PC-3 (cell line): ENCODE measurements at places on chromosomes 1 and 21. TPM values are rescaled to one million over a fixed set of nuclear protein-coding genes. Genes with fewer than 3 reads are reported as not detected.

The OR2T35 gene
- total RNA-seq: not detected in 2 replicates

The PADI6 gene
- not detected in 2 replicates for total RNA-seq

The ROR1 gene
- total RNA-seq: 16.5 and 22.6 TPM in 2 replicates

The PLPPR4 gene
- 0.17 and 0.44 TPM in 2 replicates for total RNA-seq

The GUCA2A gene
- total RNA-seq: not detected in 2 replicates
